ENCODE measurements at places on chromosomes 13 and 19.

DNA sequence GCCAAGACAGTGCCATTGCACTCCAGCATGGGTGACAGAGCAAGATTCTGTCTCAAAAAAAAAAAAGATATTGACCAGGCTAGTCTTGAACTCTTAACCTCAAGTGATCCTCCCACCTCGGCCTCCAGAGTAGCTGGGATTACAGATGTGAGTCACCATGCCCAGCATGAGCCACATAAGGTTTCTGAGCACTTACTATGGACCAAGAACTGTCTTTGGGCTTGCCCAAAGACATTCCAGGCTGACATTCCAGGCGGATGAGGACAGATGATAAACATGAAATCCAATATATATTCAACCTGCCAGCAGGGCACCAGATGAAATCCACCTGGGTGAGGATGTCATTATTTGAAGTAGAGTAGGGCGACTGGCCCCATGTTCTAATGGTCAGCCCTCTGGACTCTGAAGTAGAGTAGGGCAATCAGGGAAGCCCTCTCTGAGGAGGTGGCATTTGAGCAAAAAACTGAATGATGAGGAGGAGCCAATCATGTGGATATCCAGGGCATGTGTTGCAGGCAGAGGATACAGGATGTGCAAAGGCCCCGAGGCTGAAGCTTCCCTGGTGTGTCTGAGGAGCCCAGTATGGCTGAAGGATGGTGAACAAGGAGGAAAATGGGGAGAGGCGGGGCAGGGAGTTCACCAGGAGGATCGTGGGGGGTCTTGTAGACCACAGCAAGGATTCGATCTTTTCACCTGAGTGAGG lies 4.0 kb downstream of the C19orf38 start:
- no peak for DNase-seq

DNA sequence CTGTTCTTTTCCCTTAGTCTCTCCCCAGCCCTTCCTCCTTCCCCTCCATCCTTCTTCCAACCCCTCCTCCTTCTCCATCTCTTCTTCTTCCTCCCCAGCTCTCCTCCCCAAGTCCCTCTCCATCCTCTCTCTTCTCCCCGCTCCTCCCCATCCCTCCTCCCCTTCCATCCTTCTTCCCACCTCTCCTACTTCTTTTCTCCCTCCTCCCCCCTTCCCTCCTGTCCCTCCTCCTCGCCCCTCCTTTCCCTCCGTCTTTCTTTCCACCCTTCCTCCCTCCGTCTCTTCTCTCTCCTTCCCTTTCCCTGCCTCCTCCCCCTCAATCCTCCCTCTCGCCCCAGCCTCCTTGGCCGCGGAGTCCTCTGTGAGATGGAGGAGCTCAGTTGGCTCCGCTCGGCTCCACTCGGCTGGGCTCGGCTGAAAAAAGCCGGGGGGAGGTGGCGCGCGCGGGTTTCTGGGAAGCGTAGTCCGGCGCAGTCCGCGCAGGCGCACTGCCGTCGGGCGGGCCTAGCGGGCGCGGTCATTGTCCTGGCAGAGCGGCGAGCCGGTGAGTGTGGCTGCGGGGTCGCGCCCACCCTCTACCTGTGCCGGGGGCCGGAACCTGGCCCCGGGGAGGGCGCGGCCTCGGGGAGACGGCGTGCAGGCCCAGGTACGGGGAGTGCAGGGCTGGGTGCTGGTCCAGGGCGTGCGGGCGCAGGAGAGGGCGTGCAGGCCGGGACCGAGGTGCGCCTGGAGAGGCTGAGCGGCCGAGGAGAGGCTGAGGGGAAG lies at the start of gene ZNF71:
Gene ZNF71, plus strand, starts transcription at position 520 of the 765 bp plus-strand sequence. CDS start 6,257 bp downstream, outside the sequence.
- DNase-seq, result peak; percentile 75

- DNase-seq, result no peak
Observed at GRCh38 chr13:53473397-53473796, 444.8 kb downstream of the OLFM4 start.

GRCh38 chr19:27657271-27658051 lies 1555.5 kb downstream of the UQCRFS1 start:
- DNase-seq, result no peak

DNA sequence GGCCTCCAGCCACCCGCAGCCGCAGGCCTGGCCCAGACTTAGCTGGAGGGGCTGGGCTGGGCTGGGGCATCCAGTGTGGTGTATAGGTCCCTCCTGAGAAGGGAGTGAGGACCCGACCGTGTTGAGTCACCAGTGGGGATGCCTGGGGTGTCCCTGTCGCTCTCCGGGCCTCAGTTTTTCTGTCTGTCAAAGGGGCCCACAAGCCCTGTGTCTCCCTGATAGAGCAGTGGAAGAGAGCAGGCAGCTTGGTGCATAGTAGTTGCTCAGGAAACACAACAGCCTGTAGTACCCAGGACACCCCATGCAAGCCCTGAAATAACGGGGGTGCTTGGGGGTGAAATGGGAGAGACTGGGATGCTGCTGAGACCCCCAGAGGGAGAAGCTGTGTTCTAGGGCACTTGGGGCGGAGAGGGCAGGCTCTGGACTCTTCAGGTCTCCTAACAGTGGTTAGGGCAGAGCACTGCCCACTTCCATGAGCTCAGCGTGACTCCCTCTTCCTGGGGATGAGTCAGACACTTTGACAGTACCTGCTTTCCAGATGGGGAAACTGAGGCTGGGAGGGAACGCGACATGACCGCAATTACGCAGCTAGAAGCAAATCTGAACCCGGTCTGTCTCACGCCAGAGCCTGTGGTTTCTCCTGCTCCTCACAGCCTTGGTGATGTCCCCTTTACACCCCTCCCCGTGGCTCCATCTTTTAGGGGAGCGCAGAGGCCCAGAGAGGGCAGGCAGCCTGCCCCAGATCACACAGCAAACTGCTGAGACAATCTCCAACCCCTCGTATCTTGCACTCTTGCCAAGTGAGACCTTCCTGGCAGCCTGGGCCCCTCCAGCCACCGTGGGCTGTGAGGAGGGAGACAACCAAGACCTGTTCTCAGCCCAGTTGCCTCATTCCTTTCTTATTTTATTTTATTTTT lies 692 bp downstream of the SULT2B1 start:
- no peak for DNase-seq

DNA sequence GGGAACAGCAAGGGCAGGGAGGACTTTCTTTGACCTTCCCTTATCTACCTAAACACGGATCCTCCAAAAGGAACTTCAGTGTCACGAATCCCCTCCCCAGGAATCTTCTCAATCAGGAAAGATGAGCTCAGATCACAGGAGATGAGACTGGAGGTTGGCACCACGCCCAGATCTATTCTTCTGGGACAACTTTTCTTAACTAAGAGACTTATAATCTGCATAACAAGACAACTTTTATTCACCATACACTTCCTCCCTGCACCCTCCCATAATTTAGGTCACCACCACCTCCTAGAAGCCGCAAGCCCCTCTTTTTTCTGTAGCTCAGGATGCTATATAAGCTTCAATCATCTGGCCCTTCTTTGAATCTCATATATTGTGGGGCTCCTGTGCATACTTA lies 19.2 kb upstream of the AKT2 start:
- DNase-seq, result no peak

- no peak for DNase-seq
Observed at GRCh38 chr13:106161146-106161545, 374.3 kb downstream of the EFNB2 start.

GRCh38 chr13:32976056-32976805 lies 40.0 kb upstream of the KL start:
- DNase-seq, result peak; percentile 20

GRCh38 chr13:111396457-111396856 lies 76.0 kb downstream of the TEX29 start:
- no peak for DNase-seq

GRCh38 chr13:53150568-53150967 lies 122.0 kb downstream of the OLFM4 start:
- DNase-seq, result no peak

DNA sequence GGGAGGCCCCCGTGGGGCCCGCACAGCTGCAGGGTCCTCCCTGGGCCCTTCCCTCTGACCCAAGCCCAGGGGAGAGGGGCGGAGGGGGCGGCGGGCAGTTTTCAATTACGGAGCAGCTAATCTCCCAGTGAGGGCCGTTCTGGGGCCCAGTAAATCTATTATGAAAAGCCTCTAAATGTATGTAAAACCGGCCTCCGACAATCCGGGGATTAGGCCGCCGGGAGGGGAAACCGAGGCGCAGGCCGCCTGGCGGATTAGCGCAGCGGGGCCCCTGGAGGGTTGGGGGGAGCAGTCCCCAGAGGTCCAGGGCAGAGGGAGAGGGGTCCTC lies 25.1 kb downstream of the EFNA2 start:
- DNase-seq, result no peak

DNA sequence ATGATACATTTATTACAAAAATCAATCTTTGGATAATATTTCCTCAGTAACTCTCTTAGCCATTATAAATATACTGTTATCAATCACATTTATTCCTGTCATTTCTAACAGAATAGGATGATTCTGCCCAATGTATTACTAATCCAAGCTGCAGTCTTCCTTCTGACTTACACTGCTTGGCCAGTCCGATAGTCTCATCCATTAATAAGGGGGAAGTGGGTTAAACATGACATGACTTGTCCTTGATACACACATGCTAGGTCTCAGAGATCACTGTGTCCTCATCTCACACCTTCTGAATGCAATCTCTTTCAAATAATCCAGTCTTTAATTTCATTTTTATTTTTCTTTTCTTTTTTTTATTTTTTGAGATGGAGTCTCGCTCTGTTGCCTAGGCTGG lies 18.8 kb downstream of the SACS start:
- DNase-seq, result no peak

DNA sequence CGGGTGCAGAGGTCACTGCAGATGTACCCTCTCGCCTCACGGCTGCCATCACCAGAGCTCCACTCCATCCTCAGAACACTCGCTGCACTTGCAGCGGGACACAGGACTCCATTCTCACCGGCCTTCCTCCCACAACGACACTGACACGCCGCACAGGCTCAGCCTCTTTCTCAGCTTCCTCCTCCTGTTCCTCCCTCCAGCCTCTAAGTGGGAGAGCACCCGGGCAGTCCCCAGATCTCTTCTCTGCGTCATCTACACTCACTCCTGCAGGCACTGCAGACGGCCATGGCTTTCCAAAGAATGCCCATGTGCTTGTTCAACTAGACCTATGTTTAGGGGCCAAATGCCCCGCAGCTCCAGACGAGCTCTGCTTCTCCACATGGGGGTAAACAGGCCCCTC lies 14.3 kb upstream of the FKRP start:
- no peak for DNase-seq

Data from NCI-H187 (cell line).